ENCODE measurements at places on chromosomes 1 and 21.

GRCh38 chr1:99565606-99566289 is 80.2 kb upstream of the PALMD start:
- DNase-seq: no peak

DNA sequence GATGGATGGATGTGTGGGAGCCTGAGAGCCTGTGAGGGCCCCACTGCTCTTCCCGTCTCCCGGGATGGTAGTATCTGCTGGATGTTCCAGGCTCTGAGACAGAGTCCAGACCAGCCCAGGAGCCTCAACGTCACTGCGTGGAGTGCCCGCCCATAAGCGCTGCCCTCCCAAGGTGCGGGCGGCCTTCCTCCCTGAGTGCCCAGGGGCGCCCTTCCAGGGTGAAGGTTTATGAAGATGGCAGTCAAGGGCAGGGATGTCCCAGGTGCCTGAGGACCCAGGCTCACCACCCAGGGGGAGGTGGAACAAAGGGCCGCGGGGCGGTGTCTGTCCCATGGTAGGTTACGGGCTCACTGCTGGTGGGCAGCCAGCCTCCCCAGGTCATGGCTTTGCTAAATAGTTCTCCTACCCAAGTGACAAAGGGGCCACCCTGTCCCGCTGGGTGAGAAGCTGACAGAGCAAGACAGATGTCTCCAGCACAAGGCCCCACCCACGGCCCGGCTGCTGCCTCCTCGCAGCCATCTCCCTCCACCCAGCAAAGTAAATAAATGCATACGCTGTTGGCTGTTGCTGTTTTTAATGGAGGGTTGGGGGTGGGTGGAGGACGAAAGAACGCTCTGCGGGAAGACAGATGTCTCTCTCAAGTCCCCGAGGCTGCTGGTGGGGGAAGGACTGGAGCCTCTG is 9.0 kb upstream of the GPR153 start:
- no peak for DNase-seq

- DNase-seq: peak; percentile 40
Observed at GRCh38 chr1:25568834-25569596, 25.6 kb downstream of the LDLRAP1 start.

GRCh38 chr21:33769057-33769456 is 126.8 kb downstream of the ITSN1 start:
- no peak for DNase-seq

DNA sequence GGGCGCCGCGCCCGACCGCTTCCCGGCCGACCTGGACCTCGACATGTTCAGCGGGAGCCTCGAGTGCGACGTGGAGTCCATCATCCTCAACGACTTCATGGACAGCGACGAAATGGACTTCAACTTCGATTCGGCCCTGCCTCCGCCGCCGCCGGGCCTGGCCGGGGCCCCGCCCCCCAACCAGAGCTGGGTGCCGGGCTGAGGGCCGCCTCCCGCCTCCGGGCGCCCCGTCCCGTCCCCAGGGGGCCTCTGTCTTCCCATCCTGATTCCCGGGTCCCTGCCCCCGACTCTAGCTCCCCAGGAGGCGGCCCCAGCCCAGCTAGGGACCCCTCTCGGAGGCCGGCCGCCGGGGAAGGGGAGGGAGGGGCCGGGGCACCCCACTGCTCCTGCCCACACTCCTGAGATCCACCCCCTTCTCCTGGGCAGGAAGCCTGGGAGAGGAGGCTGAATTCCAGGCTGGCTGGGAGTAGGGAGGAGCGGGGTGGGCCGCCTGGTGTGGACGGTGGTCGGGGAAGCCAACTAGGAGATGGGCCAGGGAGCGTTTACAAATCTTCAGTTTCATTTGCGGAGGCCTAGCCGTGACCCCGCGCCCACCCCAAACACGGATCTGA is 21.4 kb downstream of the FOXO6 start:
- DNase-seq: no peak
